ENCODE measurements at places on chromosomes 7 and 10.
A peak's percentile ranks its signal among the peaks of the same experiment; 100 is the strongest.

DNA sequence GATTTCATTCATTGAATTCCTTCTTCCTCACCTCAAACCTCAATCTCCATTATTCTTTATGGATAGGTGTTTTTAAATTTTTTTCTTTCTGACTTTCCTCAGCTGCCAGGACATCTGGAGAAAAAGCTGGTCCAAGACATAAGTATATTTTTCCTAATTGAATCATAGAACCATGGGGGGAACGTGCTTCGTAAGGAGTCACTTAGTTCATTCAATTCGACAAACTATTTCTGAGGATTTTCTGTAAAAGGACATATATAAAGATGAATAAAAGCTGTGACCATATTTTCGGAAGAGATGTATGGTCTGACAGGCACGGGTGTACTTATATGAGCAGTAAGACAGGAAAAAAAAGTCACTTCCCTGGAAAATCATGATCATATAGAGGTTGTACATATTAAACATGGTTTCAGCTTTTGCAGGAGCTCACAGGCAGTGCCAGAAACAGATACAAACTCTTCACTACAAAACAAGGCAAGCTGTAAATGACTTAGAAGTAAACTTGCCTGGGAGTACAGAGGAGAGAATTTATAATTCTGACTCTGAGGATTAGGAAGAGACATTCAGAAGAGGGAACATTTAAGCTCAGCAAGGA lies 88.2 kb upstream of the EGR2 start:
- DNase-seq: no peak

DNA sequence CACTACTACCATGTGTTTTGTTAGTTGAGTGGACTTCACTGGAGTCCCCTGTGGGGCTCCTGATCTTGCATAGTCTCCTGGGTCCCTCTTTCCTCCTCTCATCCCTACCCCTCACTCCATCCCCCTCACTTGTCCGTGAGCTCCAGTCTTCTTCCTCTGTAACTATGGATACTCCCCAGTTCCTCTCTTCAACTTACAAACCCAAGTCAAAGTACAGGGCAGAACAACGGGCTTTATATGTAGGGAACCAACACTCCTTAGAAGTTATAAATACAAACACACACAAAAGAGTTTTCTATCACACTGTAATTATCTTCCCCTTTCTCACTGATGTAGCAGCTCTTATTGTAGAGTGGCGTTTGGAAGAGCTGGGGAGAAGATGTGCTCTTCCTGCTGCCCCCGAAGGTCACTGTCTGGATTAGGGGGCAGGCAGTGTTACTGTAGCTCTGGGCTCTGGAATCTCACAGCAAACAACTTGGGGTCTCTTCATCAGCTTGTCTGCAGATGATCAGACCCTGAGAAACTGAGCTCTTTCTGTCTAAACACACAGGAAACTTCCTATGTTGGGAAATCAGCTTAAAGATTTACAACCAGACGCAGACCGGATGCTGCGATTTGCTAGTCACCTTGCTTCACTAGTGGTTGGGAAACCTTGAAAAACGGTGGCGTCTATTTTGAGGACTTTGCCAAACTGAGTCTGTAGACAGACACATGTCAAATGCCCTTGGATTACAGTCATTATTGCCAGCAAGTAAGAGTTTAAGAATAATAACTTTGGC lies 13.6 kb downstream of the SNX10 start:
- no peak for DNase-seq

GRCh38 chr10:29302499-29302898 lies 13.6 kb downstream of the LYZL1 start:
- DNase-seq: no peak

DNA sequence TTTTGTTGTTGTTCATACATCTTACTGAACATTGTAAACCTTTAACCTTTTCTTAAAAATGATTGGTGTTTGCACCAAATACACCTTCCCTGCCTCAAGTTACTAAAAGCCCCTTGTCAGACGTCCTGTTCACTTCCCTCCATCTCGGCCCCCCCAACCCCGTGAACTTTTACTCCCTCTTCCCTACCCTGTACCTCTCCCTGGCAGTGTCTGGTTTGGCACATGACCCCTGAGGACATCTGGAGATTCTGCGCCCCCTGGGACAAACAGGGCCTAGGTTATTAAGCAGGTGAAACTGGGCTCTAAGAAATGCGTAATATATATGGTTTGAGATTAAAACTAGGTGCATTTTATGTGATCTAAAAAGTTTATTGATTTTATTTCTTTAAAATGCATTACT lies 1.4 kb downstream of the PPP2R2D start:
- no peak for DNase-seq

GRCh38 chr10:105838392-105838791 lies 1197.3 kb downstream of the SORCS3 start:
- DNase-seq: no peak

GRCh38 chr10:21336476-21337170 lies 188.9 kb downstream of the SKIDA1 start:
- DNase-seq: peak; percentile 93

DNA sequence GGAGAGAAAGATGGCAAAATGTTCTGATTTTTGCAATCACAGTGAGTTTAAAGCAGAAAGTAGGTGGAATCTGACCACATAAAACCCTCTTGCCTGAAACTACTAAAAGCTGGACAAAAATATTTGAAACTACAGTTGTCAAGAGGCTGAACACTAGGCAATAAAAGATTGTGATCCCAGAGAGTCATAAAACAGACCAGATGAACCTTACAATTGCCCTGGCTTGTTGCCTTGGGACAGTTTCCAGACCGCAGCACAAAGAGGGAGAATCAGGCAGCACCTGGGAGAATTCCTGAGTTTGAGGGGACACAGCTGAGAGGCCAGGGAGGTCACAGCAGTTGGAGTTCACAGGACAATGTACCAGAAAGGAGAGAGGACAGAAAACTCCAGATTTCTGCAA lies 107.3 kb upstream of the NANOS1 start:
- DNase-seq: peak; percentile 9

DNA sequence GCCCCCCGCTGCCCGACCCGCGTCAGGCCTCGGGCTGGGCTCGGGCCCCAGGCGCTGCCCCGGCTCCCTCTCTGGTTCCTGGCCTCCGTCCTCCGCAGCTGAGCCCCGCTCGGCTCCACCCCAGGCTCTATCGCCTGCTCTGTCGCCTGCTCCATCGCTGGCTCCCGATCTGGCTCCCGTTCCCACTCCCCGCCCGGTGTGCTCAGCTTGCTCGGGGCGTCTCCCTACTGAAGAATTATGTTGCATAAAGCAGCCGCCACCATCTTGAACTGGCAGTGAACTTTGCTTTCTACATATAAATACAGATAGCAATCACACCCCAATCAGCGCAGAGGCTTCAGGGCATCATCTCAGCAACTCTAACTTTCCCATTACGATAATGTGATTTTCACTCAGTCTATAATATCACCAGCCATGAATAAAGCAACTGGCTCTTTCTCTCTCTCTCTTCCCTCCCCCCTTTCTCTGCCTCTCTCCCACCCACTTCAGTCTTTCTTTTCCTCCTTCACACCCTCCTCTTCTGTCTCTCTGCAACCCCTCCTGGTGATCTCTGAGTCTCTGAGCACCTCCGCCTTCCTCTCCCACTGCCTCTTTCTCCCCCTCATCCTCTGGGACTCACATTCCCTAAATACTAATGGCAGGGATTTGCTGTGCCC lies 43.3 kb upstream of the BTRC start:
- no peak for DNase-seq

- DNase-seq: no peak
These were observed 18.2 kb downstream of the PRF1 start for GRCh38 chr10:70584366-70584765.

DNA sequence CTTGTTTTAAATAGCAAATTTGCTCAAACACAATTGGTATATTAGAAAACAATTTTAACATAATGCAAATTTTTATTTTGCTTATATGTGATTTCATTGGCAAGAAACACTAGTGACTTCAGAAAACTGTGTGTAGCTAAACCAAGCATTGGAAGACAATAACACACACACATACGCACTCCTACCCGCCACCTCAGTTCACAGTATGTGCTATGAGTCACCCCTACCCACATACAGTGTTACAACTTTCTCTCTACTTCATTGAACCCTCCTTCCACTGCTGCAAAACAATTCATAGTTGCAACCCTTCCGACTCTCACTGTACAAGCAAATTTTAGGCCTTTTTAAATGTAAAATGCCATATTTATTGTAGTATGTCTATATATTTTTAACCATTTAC lies 119.9 kb upstream of the THSD7A start:
- DNase-seq: peak; percentile 13

- peak; percentile 64 for DNase-seq
These were observed 22.5 kb downstream of the TRDMT1 start for GRCh38 chr10:17179002-17179401.

- DNase-seq: no peak
These were observed 43.4 kb upstream of the GHITM start for GRCh38 chr10:84095811-84096497.

GRCh38 chr7:150403376-150404171 lies 24.4 kb downstream of the ZNF775 start:
- DNase-seq: no peak

GRCh38 chr7:93337052-93337451 lies 104.9 kb downstream of the VPS50 start:
- DNase-seq: no peak
